ENCODE measurements at places on chromosomes 11 and 22. TPM values are rescaled to one million over a fixed set of nuclear protein-coding genes. Genes with fewer than 3 reads are reported as not detected.

TSGA10IP gene
- total RNA-seq = not detected

DERL3 gene
- 5.4 TPM for total RNA-seq

MAP6 gene
- not detected for total RNA-seq

OR6A2 gene
- total RNA-seq = 0.16 TPM

DRICH1 gene
- not detected for total RNA-seq

MCHR1 gene
- total RNA-seq = not detected

SERPIND1 gene
- total RNA-seq = not detected

TRIM48 gene
- not detected for total RNA-seq

ZNF215 gene
- total RNA-seq = 2.2 TPM

RIC3 gene
- 7.7 TPM for total RNA-seq

VSIG2 gene
- 0.32 TPM for total RNA-seq

C11orf86 gene
- not detected for total RNA-seq

STX5 gene
- total RNA-seq = 22.8 TPM

ACRV1 gene
- total RNA-seq = not detected

TBX10 gene
- not detected for total RNA-seq

PIWIL4 gene
- 0.36 TPM for total RNA-seq

BRSK2 gene
- 2.0 TPM for total RNA-seq

DDX6 gene
- 158 TPM for total RNA-seq

BBOX1 gene
- not detected for total RNA-seq

RIN1 gene
- total RNA-seq = 1.6 TPM

CRACR2B gene
- total RNA-seq = 2.1 TPM

UPK3A gene
- total RNA-seq = not detected

MGAT3 gene
- 0.90 TPM for total RNA-seq

KCNJ4 gene
- total RNA-seq = not detected

NCAM1 gene
- total RNA-seq = 0.56 TPM

PGR gene
- total RNA-seq = not detected

RTN4R gene
- 2.8 TPM for total RNA-seq

DEUP1 gene
- not detected for total RNA-seq

OR8A1 gene
- not detected for total RNA-seq

NECTIN1 gene
- total RNA-seq = 3.8 TPM
